ENCODE measurements at places on chromosomes 11 and 22.
A peak's percentile ranks its signal among the peaks of the same experiment; 100 is the strongest.

- DNase-seq: no peak
Measured at GRCh38 chr11:34292111-34292510, 65.7 kb downstream of the ABTB2 start.

- no peak for DNase-seq
Measured at GRCh38 chr22:36149441-36149840, 11.1 kb downstream of the APOL3 start.

DNA sequence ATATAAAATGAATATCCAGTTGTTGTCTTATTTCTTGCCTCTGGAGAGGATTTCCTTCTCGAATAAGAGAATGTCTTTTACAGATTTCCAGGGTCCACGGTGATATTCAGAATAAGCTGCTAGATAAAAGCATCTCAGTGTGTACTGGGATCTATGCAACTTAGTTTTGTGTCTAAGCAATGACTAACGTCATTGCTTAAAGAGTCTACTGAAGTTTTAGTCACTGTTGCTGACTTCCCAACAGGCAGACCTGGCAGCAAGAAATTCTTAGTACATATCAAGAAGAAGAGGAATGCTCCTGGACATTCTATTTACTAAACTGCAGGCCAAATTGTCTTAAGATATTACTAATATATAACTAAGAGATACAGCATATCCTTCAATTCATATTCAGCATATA, 70.3 kb downstream of the SOX6 start:
- DNase-seq: no peak

DNA sequence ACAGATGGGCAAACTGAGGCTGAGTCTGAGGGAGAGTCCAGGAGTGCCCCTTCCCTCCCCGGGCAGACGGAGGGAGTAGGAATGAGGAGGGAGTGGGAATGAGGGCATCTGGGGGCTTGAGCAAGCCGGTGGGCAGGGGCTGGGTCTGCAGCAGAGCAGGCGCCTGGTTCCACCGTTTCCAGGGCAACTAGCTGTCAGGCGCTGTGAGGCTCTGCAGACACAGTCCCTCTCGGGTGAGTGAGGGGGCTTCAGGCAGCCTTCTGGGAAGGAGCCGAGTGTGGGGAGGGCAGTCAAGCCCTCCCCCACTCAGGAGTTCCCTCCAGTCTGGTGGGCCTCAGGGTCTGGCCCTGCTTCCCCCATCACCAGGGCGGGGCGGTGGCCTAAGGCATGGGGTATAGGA, 19.0 kb downstream of the TMEM258 start:
- DNase-seq: no peak

- no peak for DNase-seq
Measured at GRCh38 chr11:33934450-33934849, 42.6 kb upstream of the LMO2 start.

- DNase-seq: no peak
Measured at GRCh38 chr11:7671347-7672215, 1.7 kb downstream of the CYB5R2 start.

- no peak for DNase-seq
Measured at GRCh38 chr11:8290081-8290810, 26.6 kb upstream of the LMO1 start.

DNA sequence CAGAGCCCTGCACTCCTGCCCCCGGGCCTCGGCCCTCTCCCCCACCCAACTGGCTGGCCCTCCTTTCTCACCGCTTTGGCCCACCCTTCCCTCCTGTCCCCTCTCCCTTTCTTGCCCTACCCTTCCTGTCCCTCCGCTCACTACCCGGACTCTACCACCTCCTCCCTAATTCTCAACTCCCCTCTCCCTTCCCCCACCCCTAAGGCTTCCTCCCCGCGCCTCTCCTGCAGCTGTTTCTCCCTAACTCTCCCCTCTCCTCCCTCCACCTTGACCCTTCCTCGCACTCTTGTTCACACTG, 421 bp downstream of the SLC15A3 start:
- no peak for DNase-seq

GRCh38 chr11:111795334-111795985, 29.3 kb upstream of the PPP2R1B start:
- DNase-seq: no peak

DNA sequence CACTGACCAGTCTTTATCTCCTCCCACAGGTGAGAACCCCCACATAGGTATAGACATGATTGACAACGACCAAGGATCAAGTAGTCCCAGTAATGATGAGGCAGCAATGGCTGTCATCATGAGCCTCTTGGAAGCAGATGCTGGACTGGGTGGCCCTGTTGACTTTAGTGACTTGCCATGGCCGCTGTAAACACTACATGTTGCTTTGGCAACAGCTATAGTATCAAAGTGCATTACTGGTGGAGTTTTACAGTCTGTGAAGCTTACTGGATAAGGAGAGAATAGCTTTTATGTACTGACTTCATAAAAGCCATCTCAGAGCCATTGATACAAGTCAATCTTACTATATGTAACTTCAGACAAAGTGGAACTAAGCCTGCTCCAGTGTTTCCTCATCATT, 76.5 kb downstream of the BTBD10 start:
- no peak for DNase-seq

DNA sequence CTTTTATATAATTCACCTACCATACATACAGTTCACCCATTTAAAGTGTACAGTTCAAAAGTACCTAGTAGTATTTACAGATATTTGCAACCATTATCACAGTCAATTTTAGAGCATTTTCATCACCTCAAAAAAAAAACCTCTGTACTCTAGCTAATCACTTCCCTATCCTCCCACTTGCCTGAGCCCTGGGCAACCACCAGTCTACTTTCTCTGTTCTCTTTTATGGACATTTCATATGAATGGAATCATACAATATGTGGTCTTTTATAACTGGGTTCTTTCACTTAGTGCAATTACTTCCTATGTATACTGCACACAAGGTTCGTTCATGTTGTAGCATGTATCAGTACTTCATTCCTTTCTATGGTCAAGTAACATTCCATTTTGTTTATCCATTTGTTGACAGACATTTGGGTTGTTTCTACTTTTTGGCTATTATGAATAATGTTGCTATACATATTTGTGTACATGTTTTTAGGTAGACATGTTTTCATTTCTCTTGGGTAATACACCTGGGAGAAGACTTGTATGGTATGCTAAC, 17.8 kb upstream of the NEU3 start:
- no peak for DNase-seq

GRCh38 chr22:42922374-42923191, 65.5 kb upstream of the ARFGAP3 start:
- no peak for DNase-seq

GRCh38 chr11:60169264-60169915, 13.5 kb downstream of the MS4A6A start:
- no peak for DNase-seq

DNA sequence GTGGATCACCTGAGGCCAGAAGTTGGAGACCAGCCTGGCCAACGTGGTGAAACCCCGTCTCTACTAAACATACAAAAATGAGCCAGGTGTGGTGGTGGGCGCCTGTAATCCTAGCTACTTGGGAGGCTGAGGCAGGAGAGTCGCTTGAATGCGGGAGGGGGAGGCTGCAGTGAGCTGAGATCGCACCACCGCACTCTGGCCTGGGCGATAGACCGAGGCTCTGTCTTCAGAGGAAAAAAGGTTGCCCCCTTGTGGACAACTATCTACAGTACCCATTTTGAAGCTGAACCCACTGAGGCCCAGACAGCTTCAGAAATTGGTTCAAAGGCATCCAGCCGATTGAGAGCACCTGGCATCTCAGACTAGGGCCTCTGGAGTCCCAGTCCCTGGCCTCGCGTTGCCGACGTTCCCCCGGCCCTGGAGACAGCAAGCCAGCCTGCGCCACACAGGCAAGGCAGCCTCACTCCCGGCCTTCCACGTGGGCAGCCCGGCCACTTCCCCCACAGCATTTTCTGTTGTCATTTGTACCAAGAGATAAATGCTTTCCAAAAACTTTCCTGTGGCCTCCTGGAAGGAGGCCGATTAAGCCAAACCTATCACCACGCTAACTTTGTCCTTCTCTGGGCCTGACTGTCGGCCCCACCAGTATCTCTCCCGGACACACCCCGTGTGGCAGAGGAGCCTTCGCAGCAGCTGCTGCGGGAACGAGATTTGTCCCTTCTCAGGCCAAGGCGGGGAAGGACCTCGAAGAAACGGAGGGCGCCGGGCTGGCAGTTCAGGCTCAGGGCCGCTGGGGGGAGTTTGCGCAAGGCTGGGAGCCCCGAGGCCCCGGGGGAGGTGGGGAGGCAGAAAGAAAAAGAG, 82.8 kb downstream of the FLI1 start:
- peak; percentile 7 for DNase-seq

DNA sequence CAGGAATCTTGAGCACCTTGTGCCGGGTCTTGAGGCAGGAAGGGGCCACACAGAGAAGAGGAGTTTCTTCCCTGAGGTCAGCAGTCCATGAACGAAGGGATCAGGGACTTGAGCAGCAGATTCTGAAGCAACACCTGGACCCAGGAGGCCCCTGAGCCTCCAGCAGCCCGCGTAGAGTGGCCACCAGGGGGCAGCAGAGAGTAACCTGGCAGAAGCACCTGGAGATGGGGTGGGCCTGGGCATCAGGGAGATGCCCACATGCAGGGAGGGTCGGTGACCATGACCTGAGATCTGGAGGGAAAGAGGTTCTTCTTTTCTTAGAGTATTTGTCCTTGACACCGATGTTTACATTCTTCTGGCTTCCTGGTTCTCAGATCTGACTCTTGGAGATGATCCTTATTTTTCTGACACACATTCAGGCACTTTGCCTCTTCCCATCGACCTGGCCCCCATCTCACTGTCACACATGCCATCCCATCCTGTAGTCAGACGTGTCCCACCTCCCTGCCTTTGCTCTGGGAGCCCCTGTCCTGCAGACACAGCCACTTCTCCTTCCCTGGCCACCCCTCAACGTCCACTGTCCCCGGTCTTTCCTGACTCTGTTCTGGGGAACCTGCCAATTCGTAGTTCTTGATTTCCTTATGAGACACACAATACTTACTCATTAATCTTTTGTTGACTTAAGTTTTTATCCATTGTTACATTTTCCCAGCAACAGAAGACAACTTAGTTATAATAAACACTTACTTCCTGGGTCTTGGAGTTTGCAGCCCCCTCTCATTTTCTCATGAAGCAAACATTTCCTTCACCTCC, 66.5 kb downstream of the GGTLC2 start:
- DNase-seq: no peak

DNA sequence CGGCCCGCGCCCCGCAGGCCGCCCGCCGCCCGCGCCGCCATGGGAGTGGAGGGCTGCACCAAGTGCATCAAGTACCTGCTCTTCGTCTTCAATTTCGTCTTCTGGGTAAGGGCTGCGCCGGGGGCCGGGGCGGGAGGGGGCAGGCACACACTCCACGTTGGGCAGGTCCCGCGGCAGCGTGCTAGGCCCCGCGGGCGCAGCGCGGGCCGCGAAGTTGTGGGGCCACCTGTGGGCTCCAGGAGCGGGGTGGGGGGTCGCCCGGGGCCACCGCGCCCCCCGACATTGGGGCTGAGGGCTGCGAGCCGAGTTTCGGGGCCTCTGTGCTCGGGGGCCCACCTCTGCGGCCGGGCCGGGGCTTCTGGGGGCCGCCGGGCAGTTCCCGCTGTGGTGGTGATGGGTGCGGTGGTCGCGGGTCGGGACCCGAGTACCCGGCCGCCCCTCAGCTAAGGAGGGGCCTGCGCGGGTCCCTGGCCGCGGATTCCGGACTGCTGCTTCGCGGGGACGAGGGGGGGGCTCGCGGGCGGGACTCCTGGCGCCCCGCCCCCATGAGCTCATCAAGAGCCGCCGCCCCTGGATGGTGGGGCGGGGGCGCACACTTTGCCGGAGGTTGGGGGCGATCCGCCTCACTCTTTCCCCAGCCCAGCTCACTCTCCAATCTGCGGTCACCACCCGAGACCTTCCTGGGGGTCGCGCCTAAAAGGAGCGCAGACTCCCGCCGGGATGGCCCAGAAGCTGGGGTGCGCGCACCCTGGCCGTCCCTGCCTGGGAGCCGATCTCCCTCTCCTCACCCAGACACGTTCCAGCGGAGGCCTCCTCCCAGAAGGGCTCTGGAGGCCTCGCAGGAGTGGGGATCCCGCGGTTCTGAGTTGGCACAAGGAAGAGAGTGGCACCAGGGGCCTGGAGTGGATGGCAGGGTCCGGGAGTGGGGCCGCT, 667 bp downstream of the CD81 start:
- peak; percentile 58 for DNase-seq

GRCh38 chr22:32754413-32755041, 47.0 kb upstream of the TIMP3 start:
- DNase-seq: no peak

DNA sequence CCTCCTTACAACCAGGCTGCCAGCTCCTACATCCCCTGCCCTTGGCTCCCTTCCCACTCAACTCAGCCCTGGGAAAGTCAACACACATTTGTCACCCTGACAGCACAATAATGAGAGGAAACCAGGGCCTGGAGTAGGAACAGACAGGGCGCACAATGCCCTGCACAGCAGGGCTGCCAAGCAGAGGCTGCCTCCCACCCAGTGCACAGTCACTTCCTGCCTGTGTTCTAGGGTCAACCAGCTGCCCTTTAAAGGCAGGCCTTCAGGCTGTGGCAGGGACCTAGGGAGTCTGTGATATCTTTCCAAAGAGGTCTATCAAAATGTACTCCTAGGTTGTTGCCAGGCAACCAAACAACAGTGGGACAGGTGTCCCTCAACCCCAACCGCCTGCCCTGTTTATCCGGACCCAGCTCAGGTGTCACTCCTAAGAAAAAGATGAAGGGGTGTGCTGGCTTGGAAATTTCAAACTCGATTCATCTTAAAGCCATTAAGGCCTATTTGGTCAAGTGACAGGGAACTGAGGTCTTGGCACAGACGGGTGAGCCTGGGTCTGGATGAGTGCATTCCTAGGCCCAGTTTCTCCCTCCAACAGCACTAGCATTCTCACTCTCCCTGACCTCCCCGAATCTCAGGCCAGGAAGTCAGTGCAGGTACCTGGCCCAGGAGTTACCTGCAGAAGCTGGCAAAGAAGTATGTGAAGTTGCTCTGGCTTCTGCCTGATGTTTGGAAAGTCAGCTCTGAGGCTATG, 110.3 kb upstream of the PITPNB start:
- no peak for DNase-seq

DNA sequence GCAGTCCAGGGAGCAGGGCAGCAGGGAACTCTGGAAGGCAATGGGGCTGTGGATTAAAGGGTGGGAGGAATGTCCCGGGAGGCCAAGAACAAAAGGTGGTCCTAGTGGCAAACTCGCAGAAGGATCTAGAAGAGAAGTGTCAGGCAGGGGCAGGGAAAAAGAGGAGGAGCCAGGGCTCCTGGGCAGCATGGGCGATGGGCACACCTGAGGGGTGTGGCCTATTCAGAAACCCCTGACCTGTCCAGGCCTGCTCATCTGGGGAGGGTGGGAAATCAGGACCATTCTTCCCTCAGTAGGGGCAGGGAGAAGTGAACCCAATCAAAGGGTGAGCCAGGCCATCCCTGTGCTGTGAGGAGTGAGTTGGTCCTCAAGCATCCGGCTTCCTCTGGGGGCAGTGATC, 108.6 kb downstream of the TRIM29 start:
- DNase-seq: no peak

DNA sequence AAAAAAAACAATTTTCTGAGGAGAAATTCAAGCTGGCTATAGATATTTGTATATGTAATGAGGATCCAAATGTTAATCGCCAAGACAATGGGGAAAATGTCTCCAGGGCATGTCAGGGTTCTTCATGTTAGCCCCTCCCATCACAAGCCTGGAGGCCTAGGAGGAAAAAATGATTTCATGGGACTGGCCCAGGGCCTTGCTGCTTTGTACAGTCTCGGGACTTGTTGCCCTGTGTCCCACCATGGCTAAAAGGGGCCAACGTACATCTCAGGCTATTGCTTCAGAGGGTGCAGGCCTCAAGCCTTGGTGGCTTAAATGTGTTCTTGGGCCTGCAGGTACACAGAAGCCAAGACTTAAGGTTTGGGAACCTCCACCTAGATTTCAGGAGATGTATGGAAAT, 62.1 kb upstream of the SLC5A12 start:
- DNase-seq: no peak
